ENCODE measurements at places on chromosomes 3 and 15.

- DNase-seq = no peak
Observed at GRCh38 chr3:121629601-121630000, 31.1 kb downstream of the HCLS1 start.

GRCh38 chr15:31510057-31510456, 183.4 kb downstream of the KLF13 start:
- peak; percentile 58 for DNase-seq

GRCh38 chr15:82852941-82853561, 43.6 kb downstream of the WHAMM start:
- no peak for DNase-seq

DNA sequence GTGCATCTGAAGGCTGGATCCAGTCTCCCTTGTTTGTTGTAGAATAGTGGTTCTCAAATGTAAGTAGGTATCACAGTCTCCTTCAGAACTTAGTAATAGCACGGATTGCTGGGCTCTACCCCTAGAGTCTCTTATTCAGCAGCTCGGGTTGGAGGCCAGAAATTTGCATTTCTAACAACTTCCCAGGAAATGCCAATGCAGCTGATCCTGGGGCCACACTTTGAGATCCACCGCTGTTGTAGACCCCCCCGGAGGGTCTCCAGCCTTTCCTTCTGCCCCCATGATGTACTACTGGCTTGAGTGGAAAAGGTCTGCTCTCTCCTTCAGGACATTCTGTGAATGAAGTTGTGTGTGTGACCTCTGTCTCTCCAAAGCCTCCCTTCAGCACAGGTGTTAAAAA, 153.8 kb upstream of the CTNNB1 start:
- no peak for DNase-seq

DNA sequence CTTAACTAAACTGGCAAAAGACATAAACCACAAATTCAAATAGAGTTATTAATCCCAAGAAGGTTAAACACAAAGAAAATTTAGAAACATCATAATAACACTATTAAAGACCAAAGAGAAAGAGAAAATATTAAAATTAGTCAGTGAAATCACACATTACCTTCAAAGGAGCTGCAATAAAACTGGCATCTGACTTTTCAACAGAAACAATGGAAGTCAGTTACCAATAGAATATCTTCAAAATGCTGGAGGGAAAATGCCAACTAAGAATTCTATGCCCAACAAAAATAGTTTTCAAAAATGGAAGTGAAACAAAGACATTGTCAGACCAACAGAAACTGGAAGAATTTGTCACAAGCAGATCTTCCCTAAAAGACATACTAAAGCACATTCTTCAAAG, 68.7 kb upstream of the RNF7 start:
- no peak for DNase-seq

DNA sequence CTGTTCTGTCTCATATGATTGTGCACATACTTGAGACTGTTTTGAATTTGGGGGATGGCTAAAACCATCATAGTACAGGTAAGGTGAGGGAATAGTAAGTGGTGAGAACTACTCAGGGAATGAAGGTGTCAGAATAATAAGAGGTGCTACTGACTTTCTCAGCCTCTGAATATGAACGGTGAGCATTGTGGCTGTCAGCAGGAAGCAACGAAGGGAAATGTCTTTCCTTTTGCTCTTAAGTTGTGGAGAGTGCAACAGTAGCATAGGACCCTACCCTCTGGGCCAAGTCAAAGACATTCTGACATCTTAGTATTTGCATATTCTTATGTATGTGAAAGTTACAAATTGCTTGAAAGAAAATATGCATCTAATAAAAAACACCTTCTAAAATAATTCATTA, 5.1 kb downstream of the CCR5 start:
- DNase-seq = no peak

- no peak for DNase-seq
Observed at GRCh38 chr3:31988271-31988670, 6.7 kb downstream of the ZNF860 start.

DNA sequence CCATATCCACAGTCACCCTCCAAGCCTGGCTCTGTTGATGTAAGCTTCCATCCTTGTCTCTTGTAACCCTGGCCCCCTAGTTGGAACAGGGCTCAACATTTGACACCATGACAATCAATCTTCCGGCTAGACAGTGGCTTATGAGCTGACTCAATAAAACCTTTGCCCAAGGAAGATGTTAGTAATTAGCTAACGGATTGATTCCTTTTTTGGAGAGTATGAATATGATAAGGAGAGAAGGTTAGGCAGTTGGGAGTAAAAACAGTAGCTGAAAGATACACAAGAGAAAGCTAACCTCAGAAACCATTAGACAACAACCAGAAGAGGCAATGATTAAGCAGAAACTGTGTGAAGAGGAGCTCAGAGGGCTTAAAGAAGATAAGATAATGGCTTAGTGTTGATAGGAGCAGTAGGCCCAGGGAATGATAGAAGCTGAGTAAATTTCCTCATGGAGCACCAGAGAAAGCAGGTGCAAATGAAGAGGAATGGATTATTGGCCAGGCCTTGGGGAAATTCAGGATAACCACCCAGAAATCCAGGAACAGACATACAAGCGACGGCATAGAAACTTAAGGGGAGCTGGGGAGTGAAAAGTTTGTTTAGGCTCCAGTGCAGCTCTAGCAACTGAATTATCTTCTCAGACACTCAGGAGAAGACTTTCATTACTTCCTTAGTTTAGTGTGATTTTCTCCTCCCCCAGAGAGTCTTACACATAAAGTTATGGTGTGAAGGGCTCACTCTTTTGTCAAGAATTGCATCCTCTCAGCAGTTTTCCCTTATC, 7.8 kb upstream of the RFX7 start:
- DNase-seq = no peak

GRCh38 chr15:38354315-38354929, 99.5 kb upstream of the FAM98B start:
- no peak for DNase-seq

GRCh38 chr3:159657629-159658028, 331.0 kb upstream of the IL12A start:
- no peak for DNase-seq

GRCh38 chr3:123951522-123952447, 9.2 kb downstream of the CCDC14 start:
- no peak for DNase-seq

- no peak for DNase-seq
Observed at GRCh38 chr3:21042184-21042583, 708.8 kb downstream of the ZNF385D start.

DNA sequence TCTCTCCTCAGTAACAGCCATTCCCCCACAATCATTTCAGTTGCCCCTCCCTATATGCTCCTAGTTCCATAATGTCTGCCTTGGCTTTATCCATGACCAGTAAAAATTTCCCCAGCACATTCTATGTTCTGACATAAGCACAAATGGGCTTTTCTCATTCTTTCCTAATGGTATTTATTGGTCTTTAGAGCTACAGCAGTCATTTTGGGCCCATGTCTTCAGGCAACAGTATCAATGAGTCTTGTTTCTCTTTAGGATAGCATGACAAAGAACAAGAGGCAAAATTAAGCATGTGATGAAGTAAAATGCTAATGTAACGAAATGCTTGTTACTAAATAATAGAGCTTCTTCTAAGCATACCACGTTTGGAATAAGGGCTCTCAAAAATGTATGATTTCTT, 8.2 kb downstream of the DPP8 start:
- DNase-seq = no peak

DNA sequence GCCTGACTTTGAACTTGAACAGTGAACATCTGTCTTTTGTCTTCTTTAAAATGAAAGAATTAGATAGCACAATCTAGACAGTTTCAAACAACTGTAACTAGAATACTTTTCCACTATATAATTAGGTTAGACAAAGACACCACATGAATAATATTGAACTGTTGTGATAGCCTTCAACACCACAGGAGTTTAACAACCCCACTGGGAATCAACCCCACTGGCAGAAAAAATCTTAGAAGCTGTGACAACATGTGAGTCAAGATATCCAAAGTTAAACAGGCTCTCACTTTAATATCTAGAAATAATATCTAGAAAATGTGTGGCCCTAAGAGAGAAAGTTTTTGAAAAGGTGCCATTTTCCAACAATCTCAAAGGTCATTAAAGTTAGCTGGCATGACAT, 64.4 kb upstream of the PRICKLE2 start:
- DNase-seq = no peak

- DNase-seq = no peak
Observed at GRCh38 chr3:62785384-62785783, 89.8 kb downstream of the CADPS start.

- DNase-seq = no peak
Observed at GRCh38 chr3:29070959-29071634, 209.8 kb upstream of the RBMS3 start.

DNA sequence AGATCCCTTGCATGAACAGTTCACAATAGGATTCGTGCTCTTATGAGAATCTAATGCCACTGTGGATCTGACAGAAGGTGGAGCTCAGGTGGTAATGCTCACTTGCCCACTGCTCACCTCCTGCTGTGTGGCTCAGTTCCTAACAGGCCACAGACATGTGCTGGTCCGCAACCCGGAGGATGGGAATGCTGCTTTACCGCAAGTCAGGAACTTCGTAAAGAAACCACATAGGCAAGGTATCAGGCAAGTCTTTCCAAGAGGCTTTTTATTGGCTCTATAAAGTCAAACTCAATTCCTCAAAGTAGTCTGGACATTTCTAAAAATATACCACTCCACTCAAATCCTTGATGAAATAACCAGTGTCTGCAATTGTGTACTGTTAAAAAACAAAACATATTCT, 56.1 kb downstream of the OSTN start:
- no peak for DNase-seq

DNA sequence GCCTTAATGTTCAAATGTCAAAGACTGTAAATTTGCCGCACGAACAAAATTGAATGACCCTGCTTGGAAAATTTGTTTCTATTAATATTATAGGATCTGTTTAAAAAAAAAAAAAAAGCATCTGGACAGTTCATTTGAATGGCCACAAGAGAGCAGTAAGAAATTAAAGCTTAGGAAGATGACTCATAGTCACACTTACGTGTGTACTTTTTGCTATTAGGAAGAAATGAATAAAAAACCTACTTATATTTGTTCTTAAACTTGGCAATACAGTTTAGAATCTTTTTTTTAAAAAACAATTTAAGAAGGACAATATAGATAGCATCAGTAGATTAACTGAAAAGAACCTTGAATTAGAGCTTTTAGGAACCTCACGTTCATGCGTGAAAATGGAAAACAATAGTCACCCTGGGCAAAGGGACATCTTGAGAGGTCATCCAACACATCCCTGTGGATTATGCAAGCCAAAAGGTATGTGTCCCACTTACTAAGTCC, 621.8 kb downstream of the MECOM start:
- peak; percentile 28 for DNase-seq

- peak; percentile 80 for DNase-seq
Observed at GRCh38 chr15:26864664-26865191, 2.1 kb upstream of the GABRA5 start.

DNA sequence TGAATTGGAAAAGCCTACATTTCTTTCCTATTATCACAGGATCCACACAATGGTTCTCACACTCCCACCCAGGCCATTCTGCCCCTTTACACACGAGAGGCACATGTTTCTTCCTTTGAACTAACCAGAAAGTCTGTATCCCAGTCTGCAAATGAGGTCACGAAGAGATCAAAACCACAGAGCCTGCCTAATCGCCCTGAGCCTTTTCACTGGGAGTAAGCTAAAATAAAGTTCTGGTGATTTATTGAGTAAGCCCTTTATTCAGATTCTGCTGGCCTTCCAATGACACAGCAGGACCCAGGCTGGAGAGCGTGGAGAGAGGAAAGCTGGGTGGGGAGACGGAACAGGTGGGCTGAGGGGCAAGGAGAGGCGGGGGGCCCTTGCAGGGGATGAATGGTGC, 78.7 kb downstream of the ATP1B3 start:
- DNase-seq = no peak

GRCh38 chr3:187210545-187211327, 13.4 kb downstream of the RTP1 start:
- DNase-seq = no peak

DNA sequence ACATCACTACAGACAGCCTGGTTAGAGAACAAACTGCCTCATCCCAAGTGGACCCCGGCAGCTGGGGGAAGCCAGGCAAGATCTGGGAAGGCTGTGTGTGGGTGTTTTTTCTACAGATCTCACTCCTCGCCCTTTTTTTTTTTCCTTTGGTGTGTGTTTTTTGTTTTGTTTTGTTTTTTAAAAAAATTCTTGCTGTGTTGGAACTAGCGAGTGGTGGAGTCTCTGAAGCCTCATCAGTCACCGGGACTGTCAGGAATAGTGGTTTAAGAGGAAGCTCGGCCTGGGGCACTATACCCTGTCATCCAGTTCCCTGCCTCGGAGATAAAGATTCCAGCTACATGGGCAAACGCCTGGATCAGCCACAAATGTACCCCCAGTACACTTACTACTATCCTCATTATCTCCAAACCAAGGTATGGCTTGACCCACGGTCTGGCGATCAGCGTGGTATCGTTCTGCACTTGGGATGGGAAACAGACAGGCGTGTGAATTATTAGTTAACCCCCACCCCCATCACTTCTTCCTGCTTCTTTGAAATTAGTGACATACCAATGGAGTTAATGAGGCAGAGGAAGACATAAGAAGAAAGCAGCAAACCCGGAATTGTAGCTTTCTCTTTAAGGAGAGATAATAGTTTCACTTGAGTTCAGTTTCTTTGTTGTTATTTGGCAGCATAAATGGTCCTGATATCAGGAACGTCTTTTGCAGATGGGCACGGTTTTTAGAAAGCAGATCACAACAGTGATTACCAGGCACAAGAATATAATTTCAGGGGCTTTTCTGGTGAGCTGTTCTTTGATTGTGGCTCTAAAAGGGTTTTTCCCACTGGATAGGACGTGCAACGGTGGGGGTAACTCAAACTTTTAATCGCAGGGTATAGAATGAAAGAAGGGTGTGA, 722 bp downstream of the RBMS3 start:
- DNase-seq = peak; percentile 62

DNA sequence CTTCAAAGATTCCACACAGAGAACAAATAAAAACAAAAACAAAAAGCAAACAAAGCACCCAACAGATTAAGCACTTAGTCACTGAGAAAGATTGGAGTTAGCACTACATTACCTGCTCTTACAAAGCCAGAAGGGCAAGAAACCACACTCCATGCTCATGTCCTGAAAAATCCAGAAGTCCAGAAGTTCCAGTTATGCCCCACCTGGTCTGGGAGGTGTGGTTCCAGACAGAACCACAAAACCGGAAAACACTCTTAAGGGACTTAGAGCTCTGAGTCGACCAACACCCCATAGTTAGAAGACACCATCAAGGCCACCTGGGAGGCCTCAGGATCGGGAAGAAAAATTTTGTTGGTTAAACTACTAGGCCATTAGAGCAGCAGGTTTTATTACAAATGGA, 88.9 kb downstream of the TNIK start:
- no peak for DNase-seq

DNA sequence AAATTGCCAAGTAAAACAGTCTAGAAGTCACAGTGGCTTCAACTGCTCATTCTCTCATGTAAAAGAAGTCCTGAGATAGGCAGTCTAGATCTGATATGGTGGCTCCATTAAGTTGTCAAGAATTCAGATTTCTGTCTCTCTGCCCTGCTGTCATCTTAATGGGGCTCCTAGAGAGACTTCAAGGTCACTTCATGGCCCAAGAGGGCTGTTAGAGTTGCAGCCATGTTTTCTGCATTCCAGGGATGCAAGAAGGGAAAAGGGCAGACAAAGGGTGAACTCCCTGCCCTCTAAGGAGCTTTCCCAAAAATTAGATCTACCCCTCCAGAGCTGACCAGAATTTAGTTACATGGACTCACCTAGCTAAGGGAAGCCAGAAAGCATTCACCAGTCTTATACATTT, 23.1 kb downstream of the ABHD2 start:
- no peak for DNase-seq
